Urinary bladder (tissue), 4 donors: ENCODE measurements at places on chromosomes 13 and 19. TPM values are rescaled to one million over a fixed set of nuclear protein-coding genes. Genes with fewer than 3 reads are reported as not detected.

MBD3 gene
- total RNA-seq: 32.5 TPM

CGB2 gene
- not detected for total RNA-seq

FOXA3 gene
- not detected for total RNA-seq

SHISA2 gene
- 8.8 TPM for total RNA-seq

TNFRSF19 gene
- 17.6 TPM for total RNA-seq

CNFN gene
- not detected for total RNA-seq

ZNF763 gene
- total RNA-seq: 6.1 TPM

GARIN5A gene
- total RNA-seq: not detected

RAB20 gene
- 9.6 TPM for total RNA-seq

ZNF229 gene
- total RNA-seq: 15.1 TPM

ZMYM5 gene
- total RNA-seq: 41.0 TPM

ATP4A gene
- total RNA-seq: not detected

GNG7 gene
- 2.8 TPM for total RNA-seq

PSG2 gene
- not detected for total RNA-seq

PLPP2 gene
- 7.8 TPM for total RNA-seq

RELB gene
- 2.6 TPM for total RNA-seq

LYL1 gene
- total RNA-seq: 4.8 TPM

SLC7A9 gene
- total RNA-seq: 0.79 TPM

PLPPR3 gene
- total RNA-seq: 2.1 TPM

KLK14 gene
- total RNA-seq: not detected

THOP1 gene
- total RNA-seq: 29.2 TPM

NFKBIB gene
- total RNA-seq: 3.4 TPM

HOMER3 gene
- 20.7 TPM for total RNA-seq

ZNF541 gene
- 0.16 TPM for total RNA-seq

ZNF784 gene
- 4.7 TPM for total RNA-seq

IGFL2 gene
- not detected for total RNA-seq

NKG7 gene
- total RNA-seq: 1.3 TPM

ZNF446 gene
- 6.0 TPM for total RNA-seq

ZNF222 gene
- 9.2 TPM for total RNA-seq

N4BP2L1 gene
- 15.8 TPM for total RNA-seq

ZNF738 gene
- 18.7 TPM for total RNA-seq

ELSPBP1 gene
- total RNA-seq: not detected

GNA15 gene
- 6.2 TPM for total RNA-seq
